CD8-positive, alpha-beta memory T cell (primary cell): ENCODE measurements at places on chromosomes 2 and 18.

DNA sequence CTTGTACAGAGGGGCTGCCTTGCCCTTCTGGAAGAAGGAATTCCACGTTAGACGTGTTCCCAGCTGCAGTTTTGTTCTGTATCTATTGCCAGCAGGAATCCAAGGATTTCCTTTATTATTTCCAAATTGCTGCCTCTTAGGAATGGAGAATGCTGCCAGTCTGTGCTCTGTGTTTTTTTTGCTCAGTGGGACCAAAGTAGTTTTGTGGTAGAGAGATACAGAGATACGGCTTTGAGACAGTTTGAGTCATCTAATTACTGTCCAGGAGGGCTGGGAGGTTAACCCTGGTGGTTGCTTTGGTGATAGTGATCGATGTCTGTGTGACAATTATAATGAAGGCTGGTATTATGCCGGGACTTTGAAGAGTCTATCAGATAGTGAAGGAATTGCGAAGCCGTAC, 26.3 kb downstream of the ASAP2 start:
- no peak overlapping the region for H3K4me3 ChIP-seq
- H3K27me3 ChIP-seq = no peaks in the 10 kb centered on the region
- no peak for DNase-seq
- no peak overlapping the region for H3K27ac ChIP-seq

GRCh38 chr2:234291765-234292204, 205.1 kb downstream of the ARL4C start:
- H3K27ac ChIP-seq = peak overlapping the region; percentile 93
- DNase-seq = no peak
- no peaks in the 10 kb centered on the region for H3K36me3 ChIP-seq
- no peaks in the 10 kb centered on the region for H3K27me3 ChIP-seq

- H3K27me3 ChIP-seq = no peaks in the 10 kb centered on the region
- no peak for DNase-seq
- H3K27ac ChIP-seq = no peak overlapping the region
- H3K4me1 ChIP-seq = no peaks in the 10 kb centered on the region
- no peak overlapping the region for H3K4me3 ChIP-seq
These were observed 24.3 kb upstream of the TNFAIP6 start for GRCh38 chr2:151333083-151333482.

DNA sequence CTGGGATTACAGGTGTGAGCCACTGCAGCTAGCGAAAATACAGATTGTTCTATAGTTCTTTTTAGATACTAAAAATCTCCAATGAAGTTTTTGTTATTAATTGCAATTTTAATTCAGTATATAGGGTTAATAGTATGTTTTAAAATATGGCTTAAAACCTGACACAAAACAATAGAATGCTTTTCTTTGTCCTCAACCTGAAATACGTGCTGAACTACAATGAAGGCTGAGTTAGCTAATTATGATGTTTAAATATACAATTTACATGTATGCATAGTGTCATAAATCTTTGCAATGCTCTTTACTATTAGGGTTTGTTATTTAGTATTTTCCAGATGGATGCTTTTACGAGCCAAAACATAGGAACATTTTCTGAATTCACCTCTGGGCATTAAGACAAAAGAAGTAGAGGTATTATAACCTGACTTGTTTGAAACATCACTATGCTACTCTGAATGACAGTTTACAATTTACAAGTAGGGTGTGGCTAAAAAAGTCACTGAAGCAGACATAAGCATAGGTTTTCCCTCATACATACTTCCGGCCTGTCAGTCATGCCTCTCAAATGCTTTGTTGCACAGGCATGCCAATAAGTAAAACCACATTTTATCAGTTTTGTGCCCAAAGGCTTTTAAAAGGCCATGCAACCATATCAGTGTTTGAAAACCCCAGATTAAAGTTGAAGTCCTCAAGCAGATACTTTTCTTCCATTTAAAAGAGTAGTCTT, 168.3 kb downstream of the OTX1 start:
- no peak overlapping the region for H3K27ac ChIP-seq
- no peak for DNase-seq
- no peak overlapping the region for H3K4me3 ChIP-seq
- H3K27me3 ChIP-seq = no peaks in the 10 kb centered on the region
- no peaks in the 10 kb centered on the region for H3K4me1 ChIP-seq

- H3K27ac ChIP-seq = no peak overlapping the region
- no peak for DNase-seq
- H3K4me1 ChIP-seq = no peaks in the 10 kb centered on the region
- H3K4me3 ChIP-seq = no peak overlapping the region
These were observed 135.1 kb downstream of the CHST9 start for GRCh38 chr18:27049969-27050368.

DNA sequence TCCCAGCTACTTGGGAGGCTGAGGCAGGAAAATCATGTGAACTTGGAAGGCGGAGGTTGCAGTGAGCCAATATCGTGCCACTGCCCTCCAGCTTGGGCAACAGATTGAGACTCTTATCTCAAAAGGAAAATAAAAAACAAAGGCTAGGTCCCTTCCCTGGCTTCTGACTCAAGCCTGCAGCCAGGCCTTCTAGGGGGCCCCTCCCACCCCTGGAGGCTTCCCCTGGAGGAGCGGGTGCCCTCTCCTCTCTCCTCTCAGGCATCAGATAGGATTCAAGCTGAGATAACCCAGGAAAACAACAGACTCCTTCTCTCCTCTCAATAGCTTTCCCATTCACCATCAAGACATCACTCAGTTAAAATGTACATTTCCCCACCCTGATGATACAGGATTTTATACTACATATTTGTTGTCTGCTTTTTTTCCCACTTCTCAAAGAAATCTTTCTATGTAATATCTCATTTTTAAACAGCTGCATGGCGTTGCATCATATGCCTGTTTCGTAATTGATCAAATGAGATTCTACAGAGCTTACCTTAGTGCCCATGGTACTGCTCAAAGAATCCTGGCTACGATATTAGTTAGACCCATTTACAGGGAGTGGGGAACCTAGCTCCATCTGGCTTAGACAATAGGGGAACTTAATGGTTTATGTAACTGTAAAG, 20.6 kb upstream of the C2orf72 start:
- no peaks in the 10 kb centered on the region for H3K4me1 ChIP-seq
- DNase-seq = no peak
- H3K27me3 ChIP-seq = no peaks in the 10 kb centered on the region

DNA sequence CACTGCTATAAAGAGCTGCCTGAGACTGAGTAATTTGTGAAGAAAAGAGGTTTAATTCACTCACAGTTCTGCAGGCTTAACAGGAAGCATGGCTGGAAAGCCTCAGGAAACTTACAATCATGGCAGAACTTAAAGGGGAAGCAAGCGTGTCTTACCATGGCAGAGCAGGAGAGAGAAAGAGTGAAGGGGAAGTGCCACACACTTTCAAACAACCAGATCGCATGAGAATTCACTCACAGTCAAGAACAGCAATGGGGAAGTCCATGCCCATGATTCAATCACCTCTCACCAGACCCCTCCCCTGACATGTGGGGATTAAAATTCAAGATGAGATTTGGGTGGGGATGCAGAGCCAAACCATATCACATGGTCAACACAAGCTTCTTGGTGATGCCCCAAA, 34.7 kb upstream of the CDK5R2 start:
- H3K4me1 ChIP-seq = no peaks in the 10 kb centered on the region
- H3K27me3 ChIP-seq = peaks cover 5% of the 10 kb centered on the region
- H3K4me3 ChIP-seq = no peak overlapping the region
- no peak for DNase-seq
- no peak overlapping the region for H3K27ac ChIP-seq

DNA sequence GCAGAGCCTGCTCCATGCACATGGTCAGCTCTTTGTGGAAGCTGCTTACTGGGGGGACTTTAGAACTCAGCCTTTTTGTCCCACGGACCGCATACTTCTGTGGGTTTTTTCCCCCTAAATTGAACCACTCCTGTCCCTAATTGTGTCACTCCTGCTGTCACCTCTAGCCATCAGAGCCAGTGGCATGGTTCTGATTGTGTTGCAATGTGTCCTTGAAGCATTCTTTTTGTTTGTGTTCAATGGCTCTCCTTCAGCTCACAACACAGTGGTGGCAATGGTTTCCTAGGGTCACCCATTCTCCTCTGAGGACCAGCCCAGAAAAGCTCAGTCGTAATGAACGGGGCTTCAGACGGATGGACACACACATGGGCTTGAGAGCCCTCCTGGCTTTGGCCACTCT, 35.4 kb downstream of the CDCA7 start:
- H3K4me3 ChIP-seq = no peak overlapping the region
- H3K27ac ChIP-seq = no peak overlapping the region
- no peaks in the 10 kb centered on the region for H3K4me1 ChIP-seq
- no peak for DNase-seq

DNA sequence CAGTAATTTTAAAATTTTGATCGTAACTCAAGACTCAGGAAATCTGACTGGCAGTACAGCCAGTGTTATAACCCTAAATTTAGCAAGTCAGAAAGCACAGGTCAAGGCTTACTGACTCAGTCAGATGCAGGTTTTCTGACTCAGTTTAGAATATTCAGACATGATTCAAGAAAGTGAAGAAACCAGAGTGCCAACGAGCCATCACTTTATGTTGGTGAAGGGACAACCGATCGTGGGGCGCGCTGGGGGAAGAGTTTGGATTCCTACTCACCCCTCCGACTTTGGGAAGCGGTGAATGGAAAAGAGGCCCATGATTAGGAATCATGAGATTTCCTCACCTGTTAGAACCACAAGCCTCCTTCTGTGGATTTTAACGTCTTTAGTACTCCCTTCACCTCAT, 998 bp downstream of the RNF149 start:
- H3K4me1 ChIP-seq = peaks cover 75% of the 10 kb centered on the region
- peak overlapping the region; percentile 88 for H3K27ac ChIP-seq
- no peaks in the 10 kb centered on the region for H3K27me3 ChIP-seq
- peak overlapping the region; percentile 85 for H3K4me3 ChIP-seq

- no peaks in the 10 kb centered on the region for H3K36me3 ChIP-seq
- H3K4me3 ChIP-seq = no peak overlapping the region
These were observed 36.4 kb downstream of the PTGR3 start for GRCh38 chr18:75172299-75173124.

DNA sequence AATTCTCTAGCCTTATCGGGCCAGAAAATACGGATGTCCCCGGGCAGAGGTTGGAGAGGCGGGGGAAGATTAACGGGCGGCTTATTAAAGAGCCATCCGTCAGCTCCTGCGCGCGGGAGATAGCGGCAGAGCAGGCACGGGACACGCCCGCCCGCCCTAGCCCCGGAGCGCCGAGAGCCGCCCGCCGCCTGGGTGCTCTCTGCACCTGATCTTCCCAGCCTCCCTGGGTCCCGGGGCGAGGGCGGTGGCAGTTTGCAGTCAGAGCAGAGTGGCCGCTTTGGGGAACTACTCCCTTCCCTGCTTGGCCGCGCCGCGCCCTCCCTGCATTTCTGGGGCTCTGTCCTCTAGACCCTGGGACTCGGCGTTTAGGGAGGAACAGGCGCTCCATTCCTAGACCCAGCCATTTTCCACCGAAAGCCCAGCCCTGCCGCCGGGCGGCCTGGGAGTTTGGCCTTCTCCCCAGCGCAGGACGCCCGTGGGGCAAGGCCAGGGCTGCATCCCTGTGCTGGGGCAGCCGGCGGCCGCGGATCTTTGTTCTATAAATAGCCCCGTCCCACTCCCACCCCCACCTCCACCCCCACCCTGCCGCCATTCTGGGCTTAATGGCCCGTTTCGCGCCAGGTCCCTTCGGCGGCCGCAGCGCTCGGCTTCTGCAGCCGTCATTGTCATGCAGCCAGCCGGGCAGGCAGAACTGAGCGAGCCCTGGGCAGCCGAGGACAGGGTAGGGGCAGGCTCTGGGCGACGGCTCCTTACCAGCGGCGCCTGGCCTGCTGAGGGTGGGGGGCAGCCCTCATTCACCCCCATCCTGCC, 6.6 kb downstream of the GAD1 start:
- peaks cover 48% of the 10 kb centered on the region for H3K4me1 ChIP-seq
- no peak overlapping the region for H3K27ac ChIP-seq
- DNase-seq = no peak
- no peak overlapping the region for H3K4me3 ChIP-seq
- no peaks in the 10 kb centered on the region for H3K36me3 ChIP-seq

DNA sequence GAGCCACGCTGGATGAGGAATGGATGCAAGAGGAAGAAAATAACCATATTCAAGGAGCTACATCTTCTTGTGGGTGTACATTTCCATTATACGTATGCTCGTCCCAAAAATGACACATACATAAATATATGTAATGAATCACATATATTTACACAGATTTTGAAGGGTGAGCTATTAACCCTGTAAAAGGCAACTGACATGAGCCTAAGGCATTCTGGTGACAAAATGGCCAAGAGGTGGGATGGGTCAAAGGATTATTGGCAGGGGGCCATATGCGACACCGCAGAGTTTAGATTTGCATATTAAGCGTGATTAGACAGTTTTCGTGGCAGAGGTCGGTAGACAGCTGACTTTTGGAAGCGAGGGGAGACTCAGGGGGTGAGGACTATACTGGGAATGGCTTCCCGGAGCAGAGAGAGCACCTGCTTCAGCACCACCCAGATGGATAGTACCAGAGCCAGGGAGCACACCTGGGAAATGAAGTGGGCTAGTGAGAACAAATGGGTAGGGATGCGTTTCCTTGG, 431 bp upstream of the CNRIP1 start:
- H3K4me3 ChIP-seq = no peak overlapping the region
- H3K27ac ChIP-seq = no peak overlapping the region
- no peaks in the 10 kb centered on the region for H3K36me3 ChIP-seq
- no peak for DNase-seq
- peaks cover 17% of the 10 kb centered on the region for H3K27me3 ChIP-seq

GRCh38 chr18:7766817-7767216, 199.7 kb downstream of the PTPRM start:
- no peak overlapping the region for H3K27ac ChIP-seq
- H3K4me3 ChIP-seq = no peak overlapping the region
- DNase-seq = no peak
- no peaks in the 10 kb centered on the region for H3K4me1 ChIP-seq

GRCh38 chr2:177692042-177692782, 299.6 kb downstream of the AGPS start:
- no peak for DNase-seq
- no peak overlapping the region for H3K4me3 ChIP-seq
- no peaks in the 10 kb centered on the region for H3K4me1 ChIP-seq
- H3K27ac ChIP-seq = no peak overlapping the region
- no peaks in the 10 kb centered on the region for H3K27me3 ChIP-seq

DNA sequence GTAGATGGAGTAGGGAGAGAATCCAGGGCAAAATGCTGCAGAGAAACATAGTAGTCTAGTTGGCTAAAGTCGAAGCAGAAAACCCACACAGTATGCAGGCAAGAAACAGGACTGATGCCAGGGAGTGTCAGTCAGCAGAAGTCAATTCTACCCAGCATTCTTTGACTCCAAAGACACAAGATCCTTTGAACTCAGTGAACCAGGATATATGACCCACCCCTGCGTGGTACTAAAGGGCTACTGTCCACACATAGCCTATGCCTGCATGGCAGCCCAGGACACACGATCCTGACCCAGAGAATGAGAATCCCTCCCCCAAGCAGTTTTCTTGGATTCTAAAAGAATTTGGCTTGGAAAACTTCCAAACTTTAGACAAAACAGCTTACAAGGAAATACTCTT, 42.5 kb downstream of the ALK start:
- no peaks in the 10 kb centered on the region for H3K4me1 ChIP-seq
- no peak overlapping the region for H3K4me3 ChIP-seq
- no peak overlapping the region for H3K27ac ChIP-seq
- DNase-seq = no peak

- no peaks in the 10 kb centered on the region for H3K27me3 ChIP-seq
- H3K4me3 ChIP-seq = no peak overlapping the region
- no peaks in the 10 kb centered on the region for H3K4me1 ChIP-seq
- H3K36me3 ChIP-seq = no peaks in the 10 kb centered on the region
- no peak overlapping the region for H3K27ac ChIP-seq
These were observed 63.1 kb upstream of the SPATS2L start for GRCh38 chr2:200243441-200243840.
